ENCODE measurements at places on chromosomes 7 and 10. TPM values are rescaled to one million over a fixed set of nuclear protein-coding genes. Genes with fewer than 3 reads are reported as not detected.

DNA sequence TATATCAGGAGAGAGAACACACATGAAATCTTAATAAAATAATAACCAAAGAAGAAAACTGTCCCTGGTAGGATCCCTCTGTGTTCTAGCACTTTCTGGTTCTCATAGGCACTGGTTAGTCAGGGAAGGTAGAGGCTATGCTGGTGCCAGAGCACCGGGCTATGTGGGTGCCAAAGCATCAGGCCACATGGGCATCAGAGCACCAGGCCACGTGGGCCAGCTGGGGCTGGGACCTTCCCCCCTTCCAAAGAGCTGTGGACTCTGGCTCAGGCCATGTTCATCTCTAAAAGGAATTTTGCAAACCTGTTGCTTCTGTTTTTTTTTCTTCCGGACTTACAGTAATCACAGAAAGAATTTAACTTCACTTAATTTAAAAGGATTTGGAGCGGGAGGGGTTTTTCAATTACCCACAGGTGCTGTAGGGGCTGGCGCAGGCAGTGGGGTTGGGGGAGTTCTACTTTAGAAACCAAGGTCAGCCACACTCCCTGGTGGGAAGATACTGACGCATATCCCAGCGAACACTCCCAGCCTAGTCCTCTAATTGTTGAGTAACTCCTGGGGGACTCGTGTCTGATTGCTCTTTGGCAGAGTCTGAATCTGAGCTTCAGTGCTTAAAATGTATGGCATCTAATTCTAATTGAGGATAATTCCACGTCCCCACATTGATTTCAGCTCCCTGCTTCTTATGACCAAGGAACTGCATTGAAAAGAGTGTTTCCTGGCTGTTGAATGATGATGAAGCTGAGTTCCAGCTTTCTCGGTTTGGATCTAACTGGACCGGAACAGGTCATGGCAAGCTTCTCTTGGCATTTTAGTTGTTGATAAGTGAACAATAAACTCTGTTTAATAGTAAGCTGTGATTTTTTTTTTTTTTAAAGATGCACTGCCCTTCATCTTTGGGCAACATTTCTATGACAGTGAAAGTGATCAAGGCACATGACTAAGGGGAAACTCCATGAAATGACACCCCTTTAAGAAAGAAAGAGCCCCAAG is 110.7 kb upstream of the FZD8 start:
- no peak overlapping the region for H3K4me3 ChIP-seq
- no peaks in the 10 kb centered on the region for H3K36me3 ChIP-seq
- DNase-seq = no peak
- no peaks in the 10 kb centered on the region for H3K27me3 ChIP-seq

GRCh38 chr10:63573068-63573697 is 52.0 kb downstream of the REEP3 start:
- peaks cover 13% of the 10 kb centered on the region for H3K4me1 ChIP-seq
- peaks cover 42% of the 10 kb centered on the region for H3K36me3 ChIP-seq
- DNase-seq = no peak
- peak overlapping the region; percentile 12 for H3K27ac ChIP-seq
- no peak overlapping the region for H3K4me3 ChIP-seq

CADPS2 gene
- total RNA-seq = not detected

SLIT1 gene
- total RNA-seq = 0.32 TPM

IKZF1 gene
- total RNA-seq = 360 TPM

- peaks cover 13% of the 10 kb centered on the region for H3K36me3 ChIP-seq
- no peaks in the 10 kb centered on the region for H3K4me1 ChIP-seq
- H3K4me3 ChIP-seq = no peak overlapping the region
- no peak for DNase-seq
- H3K27me3 ChIP-seq = no peaks in the 10 kb centered on the region
- no peak overlapping the region for H3K27ac ChIP-seq
Measured at GRCh38 chr7:2440608-2441245, 35.5 kb downstream of the GRIFIN start.

GRCh38 chr10:84406561-84406960 is 78.2 kb downstream of the CCSER2 start:
- H3K27ac ChIP-seq = no peak overlapping the region
- no peak for DNase-seq
- peaks cover 19% of the 10 kb centered on the region for H3K4me1 ChIP-seq
- H3K36me3 ChIP-seq = peaks cover 48% of the 10 kb centered on the region

- H3K4me3 ChIP-seq = no peak overlapping the region
- peaks cover 8% of the 10 kb centered on the region for H3K27me3 ChIP-seq
- H3K36me3 ChIP-seq = no peaks in the 10 kb centered on the region
- H3K4me1 ChIP-seq = peaks cover 8% of the 10 kb centered on the region
- H3K27ac ChIP-seq = no peak overlapping the region
Measured at GRCh38 chr7:110767550-110768110, 323.3 kb upstream of the LRRN3 start.

LRRTM3 gene
- total RNA-seq = not detected

GRCh38 chr10:122859527-122859926 is 13.9 kb upstream of the CUZD1 start:
- H3K27ac ChIP-seq = no peak overlapping the region
- peaks cover 24% of the 10 kb centered on the region for H3K4me1 ChIP-seq
- no peaks in the 10 kb centered on the region for H3K27me3 ChIP-seq

- H3K27ac ChIP-seq = no peak overlapping the region
- H3K27me3 ChIP-seq = peaks cover 1% of the 10 kb centered on the region
- H3K36me3 ChIP-seq = peaks cover 17% of the 10 kb centered on the region
- no peak overlapping the region for H3K4me3 ChIP-seq
- H3K4me1 ChIP-seq = no peaks in the 10 kb centered on the region
Measured at GRCh38 chr10:114294549-114294948, 55.5 kb downstream of the VWA2 start.

DNA sequence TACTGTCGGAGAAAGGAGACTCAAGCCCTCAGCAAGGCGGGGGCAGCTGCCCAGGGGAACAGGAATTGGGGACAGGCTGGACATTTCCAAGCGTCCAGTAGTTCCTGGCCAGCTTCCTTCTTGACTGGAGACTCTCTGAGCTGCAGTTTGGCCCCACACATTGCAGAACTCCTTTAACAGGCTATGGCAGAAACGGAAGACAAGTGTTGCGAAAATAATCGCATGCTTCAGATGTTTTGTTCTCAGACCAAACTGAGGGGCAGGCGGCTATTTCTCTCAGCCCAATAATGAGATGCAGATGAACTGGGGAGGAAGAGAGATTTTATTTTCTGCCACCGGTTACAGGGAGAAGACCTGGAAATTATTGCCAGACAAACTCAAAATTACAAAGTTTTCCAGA is 88.0 kb upstream of the PFKP start:
- DNase-seq = no peak
- no peaks in the 10 kb centered on the region for H3K36me3 ChIP-seq
- H3K27ac ChIP-seq = no peak overlapping the region
- no peak overlapping the region for H3K4me3 ChIP-seq
- no peaks in the 10 kb centered on the region for H3K4me1 ChIP-seq

DNA sequence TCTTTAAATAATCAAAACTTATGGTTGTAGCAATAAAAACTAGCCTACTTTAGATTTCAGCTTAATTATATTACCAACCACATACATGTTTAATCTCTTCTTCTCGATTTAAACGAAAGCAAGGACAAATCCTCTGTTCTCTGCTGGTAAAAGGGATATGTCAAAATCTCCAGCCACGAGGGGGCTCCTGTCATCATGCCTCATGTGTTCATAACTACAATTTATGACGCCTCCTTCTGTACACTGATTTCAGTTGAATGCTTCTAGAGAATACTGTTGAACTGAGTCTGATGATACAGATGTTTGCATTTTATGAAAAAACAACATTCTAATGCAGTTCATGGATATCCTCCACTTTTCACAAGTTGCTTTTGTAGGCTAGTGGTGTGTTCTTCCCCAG is 220.0 kb upstream of the DPP6 start:
- no peaks in the 10 kb centered on the region for H3K4me1 ChIP-seq
- H3K27me3 ChIP-seq = no peaks in the 10 kb centered on the region

DNA sequence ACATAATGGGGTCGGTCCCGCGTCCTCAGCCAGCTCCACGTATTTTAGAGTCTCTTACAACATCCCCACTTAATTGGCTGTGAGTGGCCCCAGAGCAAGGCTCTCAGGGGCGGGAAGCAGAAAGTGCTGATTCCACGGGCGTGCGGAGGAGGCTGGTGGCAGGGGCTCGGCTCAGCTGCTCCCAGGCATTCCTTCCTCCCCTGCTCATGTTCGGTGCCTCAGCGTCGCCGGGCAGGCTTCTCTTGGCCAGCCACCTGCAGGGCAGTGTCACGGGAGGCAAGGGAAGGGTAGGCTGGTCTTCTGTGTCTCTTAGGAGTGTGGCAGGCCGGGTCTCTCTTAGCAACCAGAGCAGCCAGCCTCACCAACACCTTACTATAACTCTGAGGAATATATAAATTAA is 33.8 kb downstream of the IL15RA start:
- no peak for DNase-seq
- peaks cover 7% of the 10 kb centered on the region for H3K4me1 ChIP-seq
- H3K27ac ChIP-seq = no peak overlapping the region
- peaks cover under 1% of the 10 kb centered on the region for H3K36me3 ChIP-seq

GRCh38 chr10:96017191-96017687 is 26.1 kb upstream of the CCNJ start:
- no peaks in the 10 kb centered on the region for H3K36me3 ChIP-seq
- H3K27me3 ChIP-seq = peaks cover 8% of the 10 kb centered on the region
- DNase-seq = peak; percentile 23
- H3K27ac ChIP-seq = no peak overlapping the region

GRCh38 chr7:51827631-51828030 is 511.0 kb upstream of the COBL start:
- no peak overlapping the region for H3K27ac ChIP-seq
- DNase-seq = no peak
- H3K36me3 ChIP-seq = no peaks in the 10 kb centered on the region

DNA sequence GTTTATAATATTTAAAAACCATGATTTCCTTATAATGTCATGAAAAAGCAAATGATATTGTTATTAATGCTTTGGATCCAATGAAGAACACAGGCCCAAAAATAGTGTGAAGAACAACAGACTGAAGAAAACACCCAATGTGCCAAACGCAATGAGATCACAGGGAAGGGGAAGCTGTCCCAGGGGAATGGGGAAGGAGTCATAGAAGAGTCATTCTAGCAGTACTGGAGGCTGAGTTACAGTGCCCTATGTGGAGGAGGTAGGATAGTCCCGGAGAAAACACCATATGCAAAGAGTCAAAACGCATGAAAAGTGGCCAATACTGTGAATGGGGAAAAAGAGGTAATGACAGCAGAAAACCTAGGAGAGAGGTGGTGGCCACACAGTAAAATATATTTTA is 50.9 kb downstream of the TPK1 start:
- DNase-seq = no peak
- H3K36me3 ChIP-seq = no peaks in the 10 kb centered on the region
- no peaks in the 10 kb centered on the region for H3K27me3 ChIP-seq

- H3K27me3 ChIP-seq = no peaks in the 10 kb centered on the region
- H3K36me3 ChIP-seq = no peaks in the 10 kb centered on the region
- no peaks in the 10 kb centered on the region for H3K4me1 ChIP-seq
- DNase-seq = no peak
- H3K27ac ChIP-seq = no peak overlapping the region
- no peak overlapping the region for H3K4me3 ChIP-seq
Measured at GRCh38 chr10:27680691-27681605, 64.7 kb downstream of the MKX start.

LRIT1 gene
- not detected for total RNA-seq

GRCh38 chr10:59537501-59537900 is 172.1 kb downstream of the SLC16A9 start:
- H3K4me1 ChIP-seq = no peaks in the 10 kb centered on the region
- no peaks in the 10 kb centered on the region for H3K27me3 ChIP-seq
- H3K4me3 ChIP-seq = no peak overlapping the region
- no peak for DNase-seq
- H3K36me3 ChIP-seq = no peaks in the 10 kb centered on the region
- no peak overlapping the region for H3K27ac ChIP-seq

PPP1R3A gene
- not detected for total RNA-seq

- no peaks in the 10 kb centered on the region for H3K27me3 ChIP-seq
- H3K4me3 ChIP-seq = peak overlapping the region; percentile 8
- H3K4me1 ChIP-seq = peaks cover 13% of the 10 kb centered on the region
Measured at GRCh38 chr7:98284335-98285036, 3.0 kb downstream of the BRI3 start.

- no peak overlapping the region for H3K4me3 ChIP-seq
- DNase-seq = no peak
- no peaks in the 10 kb centered on the region for H3K4me1 ChIP-seq
- H3K36me3 ChIP-seq = no peaks in the 10 kb centered on the region
- H3K27ac ChIP-seq = no peak overlapping the region
Measured at GRCh38 chr7:51077316-51077986, 239.2 kb downstream of the COBL start.

Measured in activated T-helper 2 cell treated with anti-CD3 and anti-CD28 coated beads, Interferon-gamma antibody, Interleukin-2, Interleukin-4, amounts not matched to agents 10 μg/mL and 5 μg/mL and 100 μg/mL, durations not matched to agents 14 hours and 24 hours and 36 hours (primary cell).